CD8-positive, alpha-beta T cell (primary cell): ENCODE measurements at places on chromosomes 16 and 17. TPM values are rescaled to one million over a fixed set of nuclear protein-coding genes. Genes with fewer than 3 reads are reported as not detected.

DNA sequence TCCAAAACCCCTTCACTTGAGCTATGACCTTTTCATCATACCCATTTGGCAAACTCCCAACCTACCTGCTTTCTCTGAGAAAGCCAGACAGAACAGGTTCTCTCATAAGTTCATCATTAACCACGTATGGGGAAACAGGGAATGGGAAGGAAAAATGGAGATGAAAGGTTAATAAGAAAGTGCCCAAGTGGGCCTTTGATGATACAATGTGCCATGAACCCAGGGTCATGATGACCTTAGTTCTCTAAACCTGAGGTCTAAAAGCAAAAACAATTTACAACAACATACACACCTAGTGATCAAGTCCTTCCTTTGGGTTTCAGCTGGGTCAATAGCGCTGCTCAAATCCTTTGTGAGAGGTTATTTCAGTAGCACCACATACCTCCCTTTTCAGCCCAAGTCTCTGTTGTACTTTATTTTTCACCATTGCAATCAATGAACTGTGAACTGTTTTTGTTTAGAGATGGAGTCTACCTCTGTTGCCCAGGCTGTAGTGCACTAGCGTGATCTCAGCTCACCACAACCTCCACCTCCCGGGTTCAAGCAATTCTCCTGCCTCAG, 14.5 kb upstream of the RANGRF start:
- DNase-seq = no peak

Gene SYNRG
- 46.4 TPM for total RNA-seq

GRCh38 chr17:64502021-64502420, 4.1 kb downstream of the DDX5 start:
- no peak for DNase-seq

Gene ABCA9
- total RNA-seq = not detected

DNA sequence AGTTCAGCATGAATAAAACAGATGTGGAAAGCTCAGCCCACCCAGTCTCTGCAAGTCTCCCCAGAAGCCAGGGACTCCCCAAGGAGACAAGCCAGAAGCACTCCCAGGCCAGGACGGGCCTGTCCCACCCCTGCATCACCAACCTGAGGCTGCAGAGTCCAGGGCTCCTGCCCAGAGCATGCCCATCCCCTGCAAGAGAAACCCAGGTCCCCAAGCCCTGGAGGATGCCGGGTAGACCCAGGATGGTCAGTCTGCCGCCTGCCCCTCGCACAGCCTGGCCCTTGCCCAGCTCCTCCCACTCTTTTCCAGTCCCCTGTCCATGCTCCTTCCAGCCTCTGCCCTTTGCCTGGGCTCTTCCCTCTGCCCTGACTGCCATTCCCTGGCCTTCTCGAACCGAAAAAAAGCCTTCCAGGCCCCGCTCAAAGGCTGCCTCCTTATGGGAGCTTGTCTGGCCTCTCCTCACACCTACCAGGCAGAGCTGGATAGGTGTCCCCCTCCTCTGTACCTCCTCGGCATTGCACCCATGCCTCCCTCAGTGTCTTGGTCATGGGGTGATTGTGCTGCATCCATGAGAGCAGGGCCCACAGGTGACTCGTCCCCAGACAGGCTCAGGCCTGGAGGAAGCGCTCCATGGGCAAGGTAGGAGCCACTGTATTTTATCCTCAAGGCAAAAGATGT, 44.8 kb downstream of the BEAN1 start:
- no peak for DNase-seq

DNA sequence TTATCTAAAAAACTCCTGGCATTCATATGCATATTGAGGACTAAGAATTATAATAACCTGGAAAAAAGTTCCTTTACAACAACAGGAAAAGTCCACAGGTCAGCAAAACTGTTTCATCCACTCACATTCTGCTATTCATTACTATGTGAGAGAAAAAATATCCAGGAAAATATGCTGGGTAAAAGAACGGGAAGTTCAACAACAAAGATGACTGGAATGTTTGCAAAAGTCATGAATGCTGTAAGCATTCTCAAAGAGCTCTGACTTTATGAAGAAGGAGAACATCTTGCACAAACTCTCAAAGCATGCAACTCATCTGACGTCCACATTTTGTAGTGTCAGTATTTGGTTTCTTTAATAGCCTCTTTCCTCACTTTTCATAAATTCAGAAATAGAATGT, 56.9 kb upstream of the ALDH3A1 start:
- no peak for DNase-seq
